NCI-H524 (cell line): ENCODE measurements at places on chromosomes 5 and 9.

- DNase-seq, result no peak
These were observed 4.3 kb upstream of the SLC22A5 start for GRCh38 chr5:132365213-132365612.

DNA sequence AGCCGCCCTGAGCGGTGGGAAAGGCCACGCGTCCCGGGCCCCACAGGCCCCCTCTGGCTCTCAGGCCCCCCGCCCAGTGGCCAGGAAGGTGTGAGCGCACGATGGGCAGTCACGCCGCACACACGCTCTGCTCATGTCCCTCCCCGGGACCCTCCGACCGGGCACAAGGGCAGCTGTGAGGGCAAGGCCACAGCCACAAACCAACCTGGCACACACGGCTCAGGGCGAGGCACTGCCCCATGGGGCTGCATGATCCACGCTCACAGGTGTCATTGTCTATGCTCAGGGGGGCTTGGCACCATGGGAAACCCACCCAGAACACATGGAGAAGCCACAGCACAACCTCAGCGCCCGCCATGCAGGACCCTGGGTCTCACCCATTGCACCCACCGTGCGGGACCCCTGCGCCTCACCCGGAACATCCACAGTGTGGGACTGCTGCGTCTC is 51.3 kb downstream of the SLC12A7 start:
- DNase-seq, result no peak

DNA sequence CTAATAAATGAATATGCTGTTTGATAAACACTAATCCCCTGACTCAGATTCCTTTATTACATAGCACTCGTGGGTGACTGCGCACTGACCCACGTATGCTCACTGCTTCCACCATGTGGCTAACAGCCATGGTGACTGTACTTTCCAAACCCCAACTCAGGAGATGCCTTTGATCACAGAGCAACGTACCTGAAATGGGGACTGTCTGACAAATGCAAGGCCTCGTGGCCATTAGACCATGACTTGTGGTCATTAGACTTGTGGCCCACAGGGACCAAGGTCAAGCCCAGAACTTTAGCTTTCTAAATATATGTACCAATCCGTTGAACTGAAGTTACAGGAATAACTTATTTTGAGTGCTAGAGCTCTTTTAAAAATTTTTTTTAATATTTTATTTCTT is 46.6 kb downstream of the CYFIP2 start:
- DNase-seq, result peak; percentile 57

DNA sequence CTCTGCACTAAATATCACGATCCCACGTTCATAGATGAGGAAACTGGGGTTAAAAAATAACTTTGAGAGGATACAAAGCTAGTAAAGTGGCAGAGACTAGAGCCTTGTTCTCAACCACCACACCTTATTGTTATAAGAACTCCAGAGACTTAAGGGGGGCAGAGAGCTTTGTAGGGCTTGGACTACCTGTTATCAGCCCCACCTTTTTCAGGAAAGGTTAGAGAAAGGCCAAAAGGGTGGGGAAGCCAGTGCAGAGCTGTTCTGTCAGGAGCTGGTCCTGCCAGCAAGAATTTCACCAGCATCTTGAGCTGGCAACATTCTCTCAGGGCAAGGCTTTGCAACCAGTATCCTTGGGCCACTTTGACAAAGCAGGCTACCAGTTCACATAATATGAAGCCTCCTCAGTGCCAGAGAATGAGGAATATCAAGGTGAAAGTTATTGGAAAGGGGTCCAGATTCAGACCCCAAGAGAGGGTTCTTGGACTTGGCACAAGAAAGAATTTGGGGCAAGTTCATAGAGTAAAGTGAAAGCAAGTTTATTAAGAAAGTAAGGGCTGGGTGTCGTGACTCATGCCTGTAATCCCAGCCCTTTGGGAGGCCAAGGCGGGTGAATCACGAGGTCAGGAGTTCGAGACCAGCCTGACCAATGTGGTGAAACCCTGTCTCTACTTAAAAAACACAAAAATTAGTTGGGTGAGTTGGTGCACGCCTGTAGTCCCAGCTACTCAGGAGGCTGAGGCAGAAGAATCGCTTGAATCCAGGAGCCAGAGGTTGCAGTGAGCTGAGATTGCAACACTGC is 66.2 kb upstream of the CLINT1 start:
- DNase-seq, result no peak

DNA sequence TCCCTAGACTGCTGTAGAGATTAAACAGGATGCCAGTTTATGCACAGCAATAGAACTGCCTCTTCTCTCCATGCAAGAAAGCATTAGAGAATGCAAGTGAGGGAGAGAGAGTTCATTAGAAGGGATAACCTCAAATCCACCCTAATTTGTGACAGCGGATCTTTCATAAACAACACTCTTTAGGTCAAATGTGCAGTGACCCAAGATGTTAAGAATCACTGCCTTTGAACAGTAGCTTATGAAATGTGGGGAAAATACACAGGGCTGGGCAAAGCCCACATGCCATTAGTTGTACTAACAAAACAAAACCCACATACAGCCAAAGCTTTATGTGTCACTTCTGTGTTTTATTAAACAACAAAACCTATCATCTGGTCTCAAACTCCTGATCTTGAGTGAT is 36.2 kb upstream of the POU4F3 start:
- no peak for DNase-seq

GRCh38 chr9:77161966-77162365 is 15.4 kb upstream of the VPS13A start:
- DNase-seq, result no peak

GRCh38 chr5:159669559-159669958 is 246.7 kb upstream of the ADRA1B start:
- no peak for DNase-seq

GRCh38 chr5:110638970-110639902 is 87.2 kb downstream of the TMEM232 start:
- DNase-seq, result no peak

DNA sequence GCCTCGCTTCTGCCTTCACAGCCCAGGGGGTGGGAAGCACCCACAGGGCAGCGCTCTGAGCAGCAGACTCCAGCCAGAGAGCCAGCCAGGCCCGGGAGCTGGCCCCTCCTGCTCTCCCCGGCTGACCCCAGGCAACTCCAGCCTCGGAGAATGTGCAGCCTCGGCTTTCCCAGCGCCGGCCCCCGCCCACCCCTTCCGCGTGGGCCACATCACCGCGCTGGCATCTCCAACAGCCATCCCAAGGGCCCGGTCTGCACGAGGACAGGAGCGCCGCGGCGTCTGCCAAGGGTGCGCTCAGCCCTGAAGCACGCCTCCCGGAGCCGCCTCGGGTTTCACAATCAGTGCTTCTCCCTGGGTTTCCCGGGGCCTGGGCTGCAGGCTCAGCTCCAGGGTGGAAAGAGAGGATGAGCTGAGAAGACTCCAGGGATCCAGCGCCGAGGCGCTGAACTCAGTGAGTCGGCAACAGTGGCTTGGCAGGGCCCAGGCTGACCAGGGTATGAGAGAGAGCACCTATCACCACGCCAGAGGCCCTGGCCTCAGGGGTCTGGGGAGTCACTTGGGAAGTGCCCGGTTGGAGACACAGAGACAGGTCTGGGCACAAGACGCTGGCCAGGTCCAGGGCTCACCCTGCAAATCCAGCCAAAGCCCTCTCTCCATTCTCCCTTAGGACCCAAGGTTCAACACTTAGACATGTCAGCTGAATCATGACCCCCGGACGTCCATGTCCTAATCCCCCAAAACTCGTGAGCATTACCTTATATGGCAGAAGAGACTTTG is 79.6 kb downstream of the ADAMTS2 start:
- no peak for DNase-seq

DNA sequence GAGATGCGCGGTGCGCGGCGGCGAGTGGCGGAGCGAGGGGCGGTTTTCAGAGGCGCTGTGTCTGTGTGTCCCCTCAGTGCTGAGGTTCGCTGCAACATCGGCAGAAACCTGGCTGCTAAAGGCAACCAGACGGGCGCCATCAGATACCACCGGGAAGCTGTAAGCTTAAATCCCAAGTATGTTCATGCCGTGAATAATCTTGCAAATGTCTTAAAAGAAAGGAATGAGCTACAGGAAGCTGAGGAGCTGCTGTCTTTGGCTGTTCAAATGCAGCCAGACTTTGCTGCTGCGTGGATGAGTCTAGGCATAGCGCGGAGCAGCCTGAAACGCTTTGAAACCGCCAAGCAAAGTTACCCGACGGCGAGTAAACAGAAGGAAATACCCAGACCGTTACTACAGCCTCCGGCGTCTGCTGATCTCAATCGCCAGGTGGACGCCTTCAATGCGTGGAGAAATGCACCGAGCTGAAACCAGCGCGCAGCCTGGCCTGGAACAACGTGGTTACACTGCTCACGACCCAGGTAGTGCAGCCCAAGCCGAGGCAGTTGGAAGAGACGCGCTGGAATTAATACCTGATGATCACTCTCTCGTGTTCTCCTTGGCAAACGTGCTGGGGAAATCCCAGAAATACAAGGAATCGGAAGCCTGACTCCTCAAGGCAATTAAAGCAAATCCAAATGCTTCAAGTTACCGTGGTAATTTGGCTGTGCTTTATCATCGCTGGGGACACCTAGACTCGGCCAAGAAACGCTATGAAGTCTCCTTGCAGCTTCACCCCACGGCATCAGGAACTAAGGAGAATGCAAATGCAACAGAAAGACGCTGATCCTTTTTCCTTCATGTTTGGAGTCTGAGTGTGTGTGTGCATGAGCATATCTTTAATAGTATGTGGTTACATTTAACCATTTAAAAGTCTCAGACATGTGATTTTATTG is 15.9 kb downstream of the OR2V1 start:
- DNase-seq, result no peak

GRCh38 chr9:14313951-14314423 is at the start of gene NFIB:
NFIB (minus strand) TSS chr9:14314141; CDS start chr9:14313511, 630 bp downstream.
- no peak for DNase-seq

DNA sequence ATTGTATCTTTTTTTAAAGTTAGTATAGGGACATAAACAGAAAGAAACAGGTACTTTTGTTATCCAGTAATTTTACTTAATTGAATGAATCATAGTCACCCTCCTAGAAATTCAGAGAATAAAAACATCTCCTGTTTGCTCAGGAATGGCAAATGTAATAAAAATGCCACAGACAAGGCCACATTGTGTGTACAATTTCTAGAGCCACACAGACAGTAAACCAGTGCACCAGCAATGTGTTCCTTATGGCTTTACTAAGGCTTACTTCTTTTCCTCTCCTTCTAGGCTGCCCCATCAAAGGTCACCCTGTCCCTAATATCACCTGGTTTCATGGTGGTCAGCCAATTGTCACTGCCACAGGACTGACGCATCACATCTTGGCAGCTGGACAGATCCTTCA is 145.5 kb downstream of the SAXO1 start:
- DNase-seq, result no peak

GRCh38 chr5:9832921-9833320 is 202.8 kb upstream of the TAS2R1 start:
- no peak for DNase-seq

- no peak for DNase-seq
These were observed at the start of gene LAMC3 for GRCh38 chr9:131008909-131009618. LAMC3 (plus strand) TSS chr9:131009174; CDS start chr9:131009215, 41 bp downstream.

DNA sequence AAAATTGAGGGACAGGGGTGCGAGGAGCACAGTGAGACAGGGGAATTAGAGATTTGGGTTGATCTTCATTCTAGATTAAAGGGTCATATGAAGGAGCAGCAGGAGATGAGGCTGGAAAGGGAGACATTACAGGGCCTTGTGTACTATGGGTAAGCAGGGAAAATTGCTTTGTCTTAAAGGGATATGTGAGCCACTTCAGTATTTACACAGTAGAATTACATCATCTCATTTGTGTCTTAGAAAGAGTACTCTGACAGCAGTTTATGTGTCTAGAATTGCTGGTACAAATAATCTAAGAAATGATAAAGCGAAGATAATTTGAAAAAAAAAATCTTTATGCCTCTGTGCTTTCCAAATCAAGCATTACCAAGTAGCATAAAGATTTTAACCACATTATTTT is 287.0 kb upstream of the ARRDC3 start:
- DNase-seq, result no peak
